ENCODE measurements at places on chromosomes 11 and 22.

DNA sequence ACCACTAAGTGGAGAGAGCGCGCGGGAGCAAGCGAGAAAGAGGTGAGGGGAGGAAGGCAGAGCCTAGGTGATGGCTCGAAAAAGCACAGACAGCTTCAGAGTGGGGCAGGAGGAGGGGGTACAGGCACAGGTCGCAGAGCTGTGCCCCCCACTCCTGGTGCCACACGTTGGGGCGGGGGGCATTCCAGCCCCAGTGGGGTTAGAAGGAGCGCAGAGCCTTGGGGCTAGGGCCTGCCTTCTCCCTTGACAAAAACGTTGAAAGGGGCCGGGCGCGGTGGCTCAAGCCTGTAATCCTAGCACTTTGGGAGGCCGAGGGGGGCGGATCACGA is 41.6 kb upstream of the ISX start:
- no peak for DNase-seq

DNA sequence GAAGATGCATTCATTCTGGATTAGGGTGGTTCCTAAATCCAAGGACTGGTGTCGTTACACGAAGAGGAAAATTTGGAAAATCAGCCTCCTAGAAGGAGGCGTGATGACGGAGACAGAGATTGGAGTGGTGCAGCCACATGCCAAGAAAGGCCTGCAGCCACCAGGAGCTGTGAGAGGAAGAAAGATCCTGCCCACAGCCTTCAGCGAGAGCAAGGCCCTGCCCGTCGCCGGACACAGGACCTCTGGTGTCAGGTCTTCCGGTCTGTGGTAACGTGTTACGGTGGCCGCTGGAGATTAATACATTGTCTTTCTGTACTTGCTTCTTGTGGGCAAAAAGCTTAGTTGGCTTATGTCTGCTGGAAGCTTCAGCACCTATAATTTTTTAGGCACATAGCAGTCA is 1045.8 kb downstream of the BRD1 start:
- no peak for DNase-seq

DNA sequence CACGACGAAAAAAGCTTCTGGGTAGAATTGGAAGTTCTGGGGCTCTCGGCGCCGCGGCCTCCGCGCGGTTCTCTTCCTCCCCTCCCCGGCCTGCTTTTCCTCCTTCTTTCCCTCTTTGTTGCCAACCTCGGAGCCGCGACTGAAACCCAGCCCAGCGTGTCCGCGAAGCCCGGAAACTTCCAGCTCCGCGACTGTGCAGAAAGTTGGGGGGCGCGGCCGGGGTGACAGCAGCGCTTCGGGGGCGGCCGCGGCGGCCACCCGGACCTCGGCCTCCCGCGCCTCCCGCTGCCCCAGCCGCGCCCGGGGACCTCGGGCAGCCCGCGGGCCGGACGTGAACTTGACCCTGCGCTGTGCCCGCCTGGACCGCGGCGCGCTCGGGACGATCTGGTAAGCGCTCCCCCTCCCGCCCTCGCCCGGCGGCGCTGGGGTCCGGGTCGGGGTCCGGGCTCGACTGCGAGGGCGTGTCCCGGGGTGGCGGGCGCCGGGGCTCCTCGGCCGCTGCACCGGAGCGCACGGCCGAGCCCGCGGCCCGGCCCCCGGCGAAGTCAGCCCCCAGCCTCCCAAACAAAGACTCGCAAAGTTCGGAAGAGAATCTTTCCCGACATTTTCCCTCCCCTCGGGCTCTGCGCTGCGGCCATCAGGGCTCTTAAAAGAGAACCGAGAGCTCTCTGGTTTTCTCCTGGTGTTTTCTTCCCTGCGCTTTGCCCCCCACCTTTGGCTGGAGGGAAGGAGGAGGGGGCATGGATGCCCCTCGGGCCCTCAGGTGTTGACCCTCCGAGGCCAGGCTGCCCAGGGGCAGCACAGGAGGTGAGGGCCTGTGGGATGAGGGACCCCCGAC is 67.9 kb upstream of the WNT7B start:
- peak; percentile 53 for DNase-seq

DNA sequence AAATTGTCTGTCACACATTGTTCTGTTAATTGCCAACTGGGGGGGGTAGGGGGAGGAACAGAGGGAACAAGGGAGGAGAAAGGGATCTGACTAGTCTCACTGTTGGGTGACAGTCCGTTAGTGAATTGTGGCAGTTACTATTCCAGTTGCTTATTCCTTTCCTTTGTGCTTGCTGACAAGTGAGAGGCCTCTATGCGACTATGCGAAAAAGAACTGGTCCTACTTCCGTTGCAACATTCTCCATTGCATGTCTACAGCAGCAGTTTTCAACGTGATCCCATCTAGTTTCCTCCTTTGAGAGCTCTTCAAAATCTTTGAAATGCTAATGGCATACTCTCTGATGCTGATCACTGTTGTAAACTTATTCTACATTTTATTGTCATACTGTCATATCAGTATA is 672.2 kb downstream of the LRRC4C start:
- DNase-seq = no peak

- no peak for DNase-seq
Measured at GRCh38 chr22:19062139-19062942, 59.9 kb downstream of the DGCR2 start.

GRCh38 chr11:105155679-105156078 is 16.1 kb upstream of the CARD18 start:
- no peak for DNase-seq

GRCh38 chr11:7524462-7525235 is 10.8 kb downstream of the PPFIBP2 start:
- DNase-seq = no peak

- DNase-seq = no peak
Measured at GRCh38 chr11:5923427-5923776, 18.6 kb upstream of the OR56A3 start.

- no peak for DNase-seq
Measured at GRCh38 chr11:83508804-83509203, 222.6 kb upstream of the CCDC90B start.

- DNase-seq = no peak
Measured at GRCh38 chr22:44719586-44720368, 17.8 kb downstream of the PRR5 start.

Data from fibroblast of skin of right biceps (primary cell).